Globus pallidus (tissue), 1 donor: ENCODE measurements at places on chromosomes 6 and 20.

GRCh38 chr20:55415567-55416142 is 589.7 kb downstream of the CBLN4 start:
- DNase-seq: peak; percentile 22

DNA sequence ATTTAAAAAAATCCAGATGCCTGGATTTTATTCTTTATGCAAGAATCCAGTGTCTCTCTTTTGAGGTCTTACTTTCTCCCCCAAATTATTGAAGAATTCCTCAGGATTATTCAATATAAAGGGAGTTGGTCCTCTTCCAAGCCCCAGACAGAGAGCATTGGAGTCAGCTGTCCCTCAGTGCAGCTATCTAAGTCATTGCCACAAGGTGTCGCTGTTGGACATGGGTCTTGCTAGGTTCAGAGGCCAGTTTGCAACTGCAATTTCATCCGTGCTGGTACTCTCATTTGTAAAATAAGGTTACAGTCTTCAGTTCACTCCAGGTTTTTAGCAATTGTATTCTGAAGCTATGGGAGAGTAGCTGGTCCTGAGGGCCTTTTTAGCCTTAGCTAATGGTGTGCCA is 27.8 kb downstream of the CCN2 start:
- peak; percentile 24 for DNase-seq

DNA sequence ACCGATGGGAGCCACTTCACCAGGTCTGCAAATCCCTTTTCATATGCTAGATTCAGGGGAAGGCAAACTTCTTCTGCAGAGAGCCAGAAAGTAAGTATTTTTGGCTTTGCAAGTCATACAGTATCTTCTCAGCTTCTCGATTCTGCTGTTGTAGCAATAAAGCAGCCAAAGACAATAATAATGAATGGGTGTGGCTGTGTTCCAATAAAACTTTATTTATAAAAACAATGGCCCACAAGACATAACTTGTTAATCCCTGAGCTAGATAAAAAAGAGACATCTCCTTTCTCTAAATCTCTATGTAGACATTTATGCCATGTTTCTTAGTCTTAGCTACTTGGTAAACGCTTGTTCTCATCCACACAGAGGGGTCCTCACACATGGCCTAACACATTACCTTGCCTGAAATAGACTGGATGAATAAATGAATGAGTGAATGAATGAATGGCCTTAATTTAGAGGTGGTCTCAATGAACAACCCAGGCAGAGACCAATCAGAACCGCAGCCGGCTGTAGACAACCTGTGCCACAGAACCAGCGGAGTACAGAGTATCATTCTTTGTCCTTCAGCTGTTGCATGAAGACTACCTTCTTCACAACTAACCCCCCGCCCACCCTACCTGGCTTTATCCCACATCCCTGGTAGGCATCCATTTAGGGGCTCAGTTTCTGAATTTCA is 13.5 kb upstream of the PREX1 start:
- DNase-seq: no peak

- no peak for DNase-seq
Measured at GRCh38 chr6:139407718-139408222, 33.3 kb upstream of the CITED2 start.

DNA sequence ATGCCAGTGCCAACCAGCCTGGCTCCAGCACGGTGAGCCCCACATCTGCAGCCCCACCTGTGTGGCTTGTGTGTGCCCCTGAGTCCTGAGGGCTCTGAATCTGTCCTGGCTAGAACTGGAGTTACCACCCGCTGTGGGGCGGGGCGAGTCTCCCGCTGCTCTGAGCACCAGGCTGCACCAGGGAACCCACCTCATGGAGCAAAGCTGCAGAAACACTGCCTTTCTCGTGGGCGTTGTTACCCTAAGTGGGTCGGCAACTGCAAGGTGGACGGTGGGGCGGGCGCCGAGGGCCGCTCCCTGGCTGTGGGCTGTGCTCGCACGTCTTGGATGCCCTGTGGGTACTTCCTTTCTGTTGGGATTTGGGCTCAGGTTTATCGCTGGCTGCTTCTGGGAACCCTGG is 12.7 kb upstream of the ZBTB46 start:
- no peak for DNase-seq
